ENCODE measurements at places on chromosomes 6 and 20. TPM values are rescaled to one million over a fixed set of nuclear protein-coding genes. Genes with fewer than 3 reads are reported as not detected.

KIF6 gene
- 0.55 TPM for total RNA-seq

NECAB3 gene
- 31.1 TPM for total RNA-seq

GTSF1L gene
- not detected for total RNA-seq

VSX1 gene
- total RNA-seq: not detected

HLA-DOB gene
- total RNA-seq: 0.18 TPM

KHDC1L gene
- not detected for total RNA-seq

BPIFA1 gene
- total RNA-seq: not detected

RAD21L1 gene
- 0.59 TPM for total RNA-seq

CFAP206 gene
- 0.37 TPM for total RNA-seq

TMC2 gene
- total RNA-seq: not detected

TCP1 gene
- 228 TPM for total RNA-seq

GRM4 gene
- 0.30 TPM for total RNA-seq

RAB44 gene
- total RNA-seq: not detected

PTGIS gene
- 5.6 TPM for total RNA-seq

REM1 gene
- total RNA-seq: not detected

TSPYL1 gene
- total RNA-seq: 71.3 TPM

POPDC3 gene
- total RNA-seq: 13.7 TPM

BAG2 gene
- total RNA-seq: 32.1 TPM

ANKRD66 gene
- total RNA-seq: not detected

KIF25 gene
- 0.14 TPM for total RNA-seq

VIP gene
- total RNA-seq: not detected

OLIG3 gene
- not detected for total RNA-seq

ULBP3 gene
- 4.5 TPM for total RNA-seq

ARMC12 gene
- total RNA-seq: 0.42 TPM

EIF6 gene
- total RNA-seq: 107 TPM

HSPA12B gene
- not detected for total RNA-seq

C20orf202 gene
- not detected for total RNA-seq

HEY2 gene
- total RNA-seq: 0.05 TPM

STMND1 gene
- not detected for total RNA-seq

ADGRF5 gene
- total RNA-seq: under 0.01 TPM

PIGU gene
- total RNA-seq: 8.4 TPM

OCSTAMP gene
- not detected for total RNA-seq

FAXC gene
- total RNA-seq: 0.59 TPM

PLCB1 gene
- total RNA-seq: 22.1 TPM

CLVS2 gene
- under 0.01 TPM for total RNA-seq

DYNLT1 gene
- 54.0 TPM for total RNA-seq

CYB5R4 gene
- total RNA-seq: 10.8 TPM

CABLES2 gene
- total RNA-seq: 2.4 TPM

ASIP gene
- not detected for total RNA-seq

RBPJL gene
- total RNA-seq: not detected

COL12A1 gene
- 534 TPM for total RNA-seq

SMLR1 gene
- total RNA-seq: not detected

TXLNB gene
- 0.05 TPM for total RNA-seq

BPIFB2 gene
- not detected for total RNA-seq

GJA1 gene
- 323 TPM for total RNA-seq

COMMD7 gene
- 19.6 TPM for total RNA-seq

HLA-DQB2 gene
- total RNA-seq: not detected

COX7A2 gene
- total RNA-seq: 300 TPM

BPIFB4 gene
- not detected for total RNA-seq

RGS19 gene
- total RNA-seq: 14.0 TPM

RSPO3 gene
- 1.2 TPM for total RNA-seq

Measured in smooth muscle cell of the umbilical artery (primary cell).